ENCODE measurements at places on chromosomes 7 and 10. TPM values are rescaled to one million over a fixed set of nuclear protein-coding genes. Genes with fewer than 3 reads are reported as not detected.

RAMP3 gene
- not detected for total RNA-seq

ODAD2 gene
- 3.2 TPM for total RNA-seq

GRCh38 chr7:132333301-132333700 lies 243.0 kb downstream of the PLXNA4 start:
- DNase-seq, result no peak

DNA sequence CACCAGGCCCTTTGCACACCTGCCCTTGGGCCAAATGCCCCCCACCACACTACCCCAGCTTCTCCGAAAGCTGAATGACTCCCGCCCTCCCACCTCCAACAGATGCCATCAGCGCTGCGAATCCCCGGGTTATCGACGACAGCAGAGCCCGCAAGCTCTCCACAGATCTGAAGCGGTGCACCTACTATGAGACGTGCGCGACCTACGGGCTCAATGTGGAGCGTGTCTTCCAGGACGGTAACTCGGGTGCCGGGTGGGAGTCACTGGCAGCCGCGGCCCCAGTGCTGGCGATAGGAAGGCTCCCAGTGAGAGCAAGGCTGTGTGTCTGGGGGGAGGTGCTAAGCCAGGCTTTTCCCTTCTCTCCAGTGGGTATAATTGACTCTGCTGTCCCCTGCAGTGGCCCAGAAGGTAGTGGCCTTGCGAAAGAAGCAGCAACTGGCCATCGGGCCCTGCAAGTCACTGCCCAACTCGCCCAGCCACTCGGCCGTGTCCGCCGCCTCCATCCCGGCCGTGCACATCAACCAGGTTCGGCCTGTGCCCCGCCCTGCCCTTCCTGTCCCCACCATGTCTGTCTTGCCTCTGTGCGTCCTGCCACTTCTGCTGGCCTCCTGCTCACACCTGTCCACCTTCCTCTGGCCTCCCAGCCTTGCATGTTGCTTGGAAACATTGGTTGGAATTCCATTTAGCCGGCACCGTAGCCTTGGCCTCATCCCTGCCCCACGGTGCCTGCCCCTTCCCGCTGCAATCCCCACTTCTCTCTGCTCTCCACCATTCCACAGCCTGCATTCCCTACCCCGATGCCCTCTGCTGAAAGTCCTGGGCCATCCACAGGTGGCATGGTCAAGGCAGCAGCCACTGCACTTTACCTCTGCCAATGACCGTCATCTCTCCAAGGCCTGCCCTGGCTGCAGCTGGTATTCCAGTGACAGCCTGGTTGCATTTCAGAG lies 32.1 kb downstream of the AGAP3 start:
- no peak for DNase-seq

GRCh38 chr7:94092980-94093379 lies 88.8 kb upstream of the BET1 start:
- DNase-seq, result no peak

Data from fibroblast of villous mesenchyme (primary cell).